ENCODE measurements at places on chromosomes 16 and 17.
A peak's percentile ranks its signal among the peaks of the same experiment; 100 is the strongest.

- DNase-seq, result no peak
Observed at GRCh38 chr16:72884573-72884972, 163.4 kb downstream of the ZFHX3 start.

GRCh38 chr16:21100447-21100846 lies 50.2 kb downstream of the DNAH3 start:
- peak; percentile 30 for DNase-seq

- DNase-seq, result no peak
Observed at GRCh38 chr16:90011508-90011819, 7.8 kb downstream of the DBNDD1 start.

- DNase-seq, result no peak
Observed at GRCh38 chr16:49515861-49516260, 142.3 kb downstream of the C16orf78 start.

DNA sequence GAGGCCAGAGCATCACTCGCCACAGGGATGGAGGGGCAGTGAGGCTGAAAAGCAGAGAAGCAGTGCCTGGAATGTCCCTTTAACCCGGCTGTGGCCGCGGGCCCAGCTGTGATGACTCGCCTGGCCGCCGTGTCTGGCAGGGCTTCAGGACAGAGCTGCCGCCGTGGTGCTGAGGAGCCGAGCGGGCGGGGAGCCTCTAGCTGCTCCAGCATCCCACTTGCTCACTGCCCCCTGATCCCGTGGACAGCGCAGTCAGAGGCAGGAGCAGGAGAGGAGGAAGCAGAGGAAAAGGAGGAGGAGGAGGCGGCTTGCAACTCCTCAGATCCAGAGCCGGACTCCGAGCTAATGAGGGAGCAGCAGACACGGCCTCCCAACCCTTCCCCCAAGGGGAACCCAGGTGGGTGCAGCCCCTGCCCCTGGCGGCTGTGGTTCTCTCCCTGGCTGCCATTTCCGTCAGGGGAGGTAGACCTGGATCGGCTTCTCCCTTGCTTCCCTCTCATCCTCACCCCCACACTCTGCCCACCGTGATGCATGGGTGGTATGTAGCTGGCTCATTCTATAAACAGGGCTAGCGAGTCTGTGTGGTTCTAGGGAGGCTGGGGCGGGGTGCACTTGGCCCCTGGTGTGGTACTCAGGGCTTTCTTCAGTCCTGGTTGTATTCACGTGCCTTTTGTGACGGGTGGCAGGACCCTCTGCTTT lies 165.7 kb downstream of the CMIP start:
- DNase-seq, result peak; percentile 51

- no peak for DNase-seq
Observed at GRCh38 chr17:43342589-43342890, 56.3 kb upstream of the ARL4D start.
